ENCODE measurements at places on chromosomes 3 and 15.

DNA sequence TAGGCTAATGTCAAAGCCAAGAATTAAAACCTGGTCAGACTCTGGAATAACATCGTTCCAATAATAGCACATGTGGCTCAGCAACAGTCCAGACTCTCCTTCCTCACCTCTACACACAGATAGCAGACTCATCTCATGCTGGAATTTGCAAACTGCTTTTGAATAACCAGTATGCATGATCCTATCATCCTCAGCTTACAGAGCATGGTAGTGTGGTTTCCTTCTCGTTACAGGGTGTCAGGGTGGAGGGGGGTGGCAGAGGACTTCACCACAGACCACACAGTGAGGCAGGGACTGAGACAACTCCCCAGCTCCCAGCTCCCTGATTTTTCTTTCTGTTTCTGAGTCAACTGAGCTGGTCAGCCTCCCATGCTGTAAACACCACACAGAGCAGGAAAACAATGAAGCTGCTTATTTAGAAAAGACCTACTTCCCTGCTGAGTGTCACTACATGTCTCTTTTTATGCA, 101.6 kb downstream of the RPL22L1 start:
- no peak for DNase-seq

- no peak for DNase-seq
Observed at GRCh38 chr3:45826321-45826720, 15.6 kb downstream of the LZTFL1 start.

DNA sequence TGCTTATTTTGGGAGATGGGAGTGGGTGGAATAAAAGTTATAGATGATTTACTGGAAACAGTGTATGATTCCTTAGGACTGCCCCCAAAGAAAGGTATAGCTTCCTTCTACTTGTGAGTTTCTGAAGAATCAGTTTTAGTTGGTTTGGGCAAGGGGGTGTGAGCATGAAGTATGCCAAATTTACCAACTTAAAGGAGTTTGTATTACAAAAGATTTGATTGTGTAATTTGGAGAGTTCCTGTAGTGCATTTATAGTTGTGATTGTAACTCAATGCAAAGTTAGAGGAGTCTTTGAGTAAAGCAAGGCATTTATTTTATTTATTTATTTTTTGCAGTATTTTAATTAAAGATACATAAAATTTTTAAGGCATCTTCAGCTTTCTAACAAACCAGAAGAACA, 42.8 kb downstream of the TSC22D2 start:
- no peak for DNase-seq

DNA sequence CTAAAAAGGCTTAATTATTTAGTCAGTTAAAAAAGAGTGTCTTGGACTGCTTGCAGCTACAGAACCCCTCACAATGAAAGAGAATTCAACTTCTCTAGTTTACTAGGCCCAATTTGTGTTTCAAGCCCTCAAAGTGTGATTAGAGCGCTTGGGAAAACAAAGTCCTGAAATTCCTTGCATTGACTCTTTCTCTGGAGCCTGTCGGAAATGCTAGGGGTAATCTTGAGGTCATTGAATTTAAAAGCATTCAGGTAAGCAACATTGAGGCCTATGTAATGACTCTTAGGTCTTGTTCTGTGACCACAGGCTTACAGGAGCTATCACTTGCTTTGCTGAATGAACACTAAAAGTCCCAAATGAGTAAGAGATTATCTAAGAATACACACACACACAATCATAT, 186.0 kb downstream of the NLGN1 start:
- DNase-seq: no peak

DNA sequence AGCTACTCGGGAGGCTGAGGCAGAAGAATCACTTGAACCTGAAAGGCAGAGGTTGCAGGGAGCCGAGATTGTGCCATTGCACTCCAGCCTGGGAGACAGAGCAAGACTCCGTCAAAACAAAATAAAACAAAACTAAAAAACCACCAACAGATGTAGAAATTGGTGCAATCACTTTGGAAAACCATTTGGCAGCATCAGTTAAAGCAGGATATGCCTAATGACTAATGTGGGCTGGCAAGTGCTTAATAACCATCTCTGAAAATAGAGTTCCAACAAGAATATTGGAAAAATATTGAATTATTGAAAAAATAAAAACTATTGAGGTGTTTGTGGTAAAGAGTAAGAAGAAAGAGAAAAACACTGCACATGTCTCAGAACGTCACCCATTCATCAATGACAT, 16.1 kb upstream of the RTP3 start:
- no peak for DNase-seq

- DNase-seq: no peak
Observed at GRCh38 chr15:83926116-83926515, 272.2 kb downstream of the ADAMTSL3 start.

GRCh38 chr15:29456255-29456654, 186.6 kb upstream of the NSMCE3 start:
- DNase-seq: peak; percentile 32

DNA sequence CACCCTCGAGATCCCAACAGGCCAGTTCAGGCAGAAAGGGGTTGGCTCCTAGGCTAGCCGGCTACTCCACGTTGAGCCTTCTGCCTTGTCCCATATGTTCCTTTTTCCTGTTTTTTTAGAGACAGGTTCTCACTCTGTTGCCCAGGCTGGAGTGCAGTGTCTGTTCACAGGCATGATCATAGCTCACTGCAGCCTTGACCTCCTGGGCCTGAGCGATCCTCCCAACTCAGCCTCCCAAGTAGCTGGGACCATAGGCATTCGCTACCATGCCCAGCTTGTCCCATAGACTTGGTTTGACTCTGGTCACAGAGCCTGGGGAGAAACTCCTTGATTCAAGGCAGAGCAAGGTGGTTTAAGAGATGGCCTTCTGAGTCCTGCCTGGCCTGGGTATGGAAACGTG, 32.3 kb downstream of the ZNF710 start:
- peak; percentile 52 for DNase-seq

DNA sequence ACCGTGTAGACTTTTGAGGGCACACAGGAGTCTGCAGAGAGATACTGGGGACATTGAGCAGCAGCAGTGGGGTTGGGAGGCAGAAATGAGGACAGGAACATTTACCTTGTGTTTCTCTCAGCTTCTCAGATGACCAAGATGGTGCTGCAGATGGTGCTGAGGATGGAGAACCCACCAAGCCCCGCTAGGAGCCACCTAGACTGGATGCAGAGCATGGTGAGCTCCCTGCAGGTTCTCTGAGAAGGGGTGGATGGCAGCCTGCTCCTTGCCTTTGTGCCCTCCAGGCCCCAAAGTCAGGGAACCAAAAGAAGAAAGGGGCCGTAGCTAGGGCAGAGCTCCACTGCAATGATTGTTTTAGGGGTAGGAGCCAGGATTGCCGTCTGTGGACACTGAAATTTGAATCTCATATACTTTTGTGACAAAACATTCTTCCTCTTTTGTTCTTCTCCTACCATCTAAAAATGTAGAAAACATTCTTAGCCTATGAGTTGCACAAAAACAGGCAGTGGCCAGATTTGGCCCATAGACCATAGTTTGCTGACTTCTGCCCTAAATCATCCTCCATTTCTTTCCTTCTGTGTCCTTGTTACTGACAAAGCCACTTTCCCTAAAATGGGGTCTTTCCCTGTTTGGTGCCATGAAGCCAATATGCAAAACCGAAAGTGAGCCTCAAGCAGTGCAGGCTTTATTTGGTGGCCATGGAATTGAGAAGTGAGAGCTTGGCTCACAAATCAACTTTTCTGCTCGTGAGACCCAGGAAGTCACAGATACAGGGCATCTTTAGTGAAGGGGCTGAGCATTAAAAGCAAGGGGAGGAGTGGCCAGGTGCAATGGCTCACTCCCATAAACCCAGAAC, 11.9 kb upstream of the MUC20 start:
- DNase-seq: no peak

DNA sequence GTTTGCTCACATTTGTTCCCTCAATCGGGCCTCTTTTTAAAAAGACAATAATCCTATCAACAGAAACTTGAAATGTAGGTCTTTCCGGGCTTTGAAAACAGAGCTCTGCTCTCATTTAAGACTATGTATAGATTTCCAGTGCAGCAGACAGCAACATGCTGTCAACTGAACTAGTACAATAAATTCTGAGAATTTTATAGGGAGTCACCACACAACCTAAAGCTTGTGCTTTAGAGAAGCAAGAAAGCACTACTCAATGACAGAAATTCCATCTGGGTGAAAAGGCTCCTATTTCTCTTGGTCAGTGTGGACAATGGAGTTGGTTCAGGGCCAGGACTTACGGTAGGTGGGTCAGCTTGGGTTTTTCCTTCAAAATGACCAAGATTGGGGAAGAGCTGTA, 583.5 kb downstream of the ROBO1 start:
- DNase-seq: no peak

DNA sequence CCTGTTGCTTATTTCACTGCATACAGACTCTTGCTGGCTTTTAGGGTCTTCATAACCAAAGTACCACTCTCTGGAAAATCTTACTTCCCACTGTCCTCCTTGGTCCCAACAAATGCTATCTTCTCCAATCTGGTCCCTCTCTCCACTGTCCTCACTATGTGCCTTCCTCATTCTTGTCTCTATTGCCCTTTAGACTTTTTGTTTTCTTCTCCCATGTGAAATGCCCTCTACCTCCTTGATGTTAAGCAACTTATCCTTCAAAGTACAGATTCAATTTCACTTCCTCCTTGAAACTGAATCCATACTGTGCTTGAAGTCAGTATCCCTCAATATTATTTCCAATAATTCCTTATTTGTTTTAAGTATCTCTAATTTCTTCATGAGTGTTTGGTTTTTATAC, 60.8 kb downstream of the CGGBP1 start:
- no peak for DNase-seq

- no peak for DNase-seq
Observed at GRCh38 chr3:174097686-174098085, 700.1 kb downstream of the NLGN1 start.

All from suprapubic skin (tissue), 4 donors.